Lower leg skin (tissue), 4 donors: ENCODE measurements at places on chromosomes 3 and 15. TPM values are rescaled to one million over a fixed set of nuclear protein-coding genes. Genes with fewer than 3 reads are reported as not detected.
A peak's percentile ranks its signal among the peaks of the same experiment; 100 is the strongest.

The GHRL gene
- not detected for total RNA-seq

The CCR3 gene
- total RNA-seq = 2.3 TPM

The RYR3 gene
- total RNA-seq = 0.83 TPM

DNA sequence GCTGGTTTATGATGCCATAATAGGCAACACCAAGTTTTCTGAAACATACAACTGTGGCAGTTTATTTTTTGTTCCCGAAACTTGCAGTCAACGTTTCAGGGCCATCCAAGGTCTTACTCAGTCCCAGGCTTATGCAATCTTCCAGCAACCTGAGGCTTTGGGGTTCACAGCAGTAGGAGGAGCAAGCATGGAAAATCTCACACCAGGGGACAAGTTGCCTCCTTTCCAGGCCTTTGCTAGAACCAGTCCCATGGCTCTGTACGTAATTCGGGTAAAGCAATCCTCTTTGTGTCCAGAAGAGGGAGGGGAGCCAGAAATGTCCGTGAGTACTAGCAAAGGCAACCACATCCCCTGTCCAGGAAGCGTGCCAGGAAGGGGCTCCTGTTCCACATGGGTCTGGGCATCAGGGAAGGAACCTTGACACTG lies 4.7 kb upstream of the FAM240A start:
- DNase-seq = peak; percentile 63

GRCh38 chr3:142886940-142887339 lies 1.9 kb downstream of the PCOLCE2 start:
- no peak for DNase-seq

GRCh38 chr3:64011685-64012084 lies 11.6 kb downstream of the PSMD6 start:
- no peak for DNase-seq

- DNase-seq = no peak
Observed at GRCh38 chr15:68623301-68623892, 44.6 kb downstream of the CORO2B start.

- no peak for DNase-seq
Observed at GRCh38 chr15:89783861-89784685, 7.9 kb downstream of the MESP2 start.
